ENCODE measurements at places on chromosomes 4 and X.

DNA sequence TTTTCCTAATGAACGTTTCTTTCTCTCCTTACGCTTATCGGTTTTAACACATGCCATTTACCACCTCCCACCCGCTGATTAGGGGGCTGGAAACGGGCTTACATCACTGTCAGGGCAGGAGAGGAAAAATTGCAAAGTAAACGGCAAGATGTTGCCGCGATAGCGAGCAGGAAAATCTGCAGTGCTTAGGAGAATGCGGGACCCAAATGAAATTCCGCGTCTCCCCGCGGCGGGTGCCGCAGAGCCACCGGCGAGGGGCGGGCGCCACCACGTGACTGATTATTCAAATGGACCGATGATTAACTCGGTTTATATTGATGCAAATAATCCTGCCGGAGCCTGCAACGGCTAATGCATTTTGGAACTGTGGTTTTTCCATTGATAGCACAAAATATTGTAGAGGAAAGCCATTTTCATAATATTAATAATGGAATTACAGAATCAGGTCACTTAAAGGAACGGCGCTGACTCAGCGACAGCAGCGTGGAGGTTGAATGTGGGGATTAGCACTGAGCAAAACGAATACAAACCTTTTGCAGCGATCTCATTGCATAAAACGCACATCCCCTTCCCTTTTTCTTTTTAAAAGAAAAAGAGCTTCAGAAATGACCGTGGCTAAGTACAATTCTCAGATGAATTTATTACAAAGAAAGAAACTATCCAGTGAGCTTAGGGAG lies 224.2 kb downstream of the STIM2 start:
- DNase-seq: no peak

DNA sequence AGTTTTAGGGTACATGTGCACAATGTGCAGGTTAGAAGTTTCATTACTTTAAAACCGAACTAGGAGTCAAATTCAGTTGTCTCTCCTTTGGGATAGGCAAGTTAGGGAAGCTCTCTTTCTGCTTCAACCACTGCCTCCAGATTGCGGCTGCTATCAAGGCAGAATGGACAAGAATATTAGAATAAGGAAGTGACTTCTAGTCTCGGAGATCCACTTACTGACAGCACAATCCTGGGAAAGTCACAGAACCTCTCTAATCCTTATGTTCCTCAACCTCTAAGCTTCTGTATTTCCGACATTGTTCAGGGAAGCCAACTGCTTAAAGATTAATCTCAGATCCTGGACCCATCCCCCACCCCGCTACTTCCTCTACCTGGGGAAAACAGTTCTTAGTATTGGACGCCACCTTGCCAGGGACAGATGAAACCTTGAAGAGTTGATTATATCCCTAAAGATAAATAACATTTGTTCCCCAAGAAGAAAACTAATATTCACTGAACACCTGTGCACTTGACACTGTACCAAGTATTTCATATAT lies 2.1 kb downstream of the NUP62CL start:
- DNase-seq: no peak

- DNase-seq: no peak
Measured at GRCh38 chrX:143017272-143017671, 8.5 kb upstream of the SPANXN4 start.

DNA sequence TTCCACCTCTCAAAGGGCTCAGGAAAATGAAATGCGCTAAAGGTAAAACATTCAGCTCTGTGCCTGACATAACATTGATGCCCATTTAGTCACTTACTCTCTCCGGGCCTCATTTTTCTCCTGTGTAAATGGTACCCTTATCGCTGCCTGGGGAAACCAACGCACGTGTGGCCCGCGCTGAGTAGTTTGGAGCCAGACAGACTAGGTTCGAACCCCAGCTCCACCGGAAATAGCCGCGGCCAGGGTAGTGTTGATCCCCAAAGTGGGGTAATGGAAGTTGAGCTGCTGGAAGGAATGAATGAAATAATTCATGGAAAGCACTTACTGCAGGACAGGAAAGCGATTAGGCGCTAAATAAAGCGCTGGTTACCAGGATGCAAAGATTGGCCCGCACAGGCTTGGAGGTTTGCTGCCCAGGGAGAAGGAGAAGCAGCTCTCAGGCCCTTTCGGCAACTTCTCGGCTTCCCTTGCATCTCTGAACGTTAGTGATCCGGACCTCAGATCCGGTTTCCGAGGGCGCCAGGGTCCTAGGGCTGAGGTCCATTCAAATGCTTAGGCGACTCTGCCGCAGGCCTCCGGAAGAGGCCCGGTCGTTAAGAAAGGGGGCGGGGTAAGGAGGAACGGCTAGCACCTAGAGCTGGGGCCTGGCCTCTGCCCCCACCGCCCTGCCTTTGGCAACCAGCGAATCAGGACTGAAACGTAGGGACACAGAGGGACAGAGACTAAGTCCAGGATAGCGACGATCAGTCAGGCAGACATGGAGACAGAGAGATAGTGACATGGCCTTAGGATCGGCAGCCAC lies 13.3 kb downstream of the NKX3-2 start:
- DNase-seq: no peak

DNA sequence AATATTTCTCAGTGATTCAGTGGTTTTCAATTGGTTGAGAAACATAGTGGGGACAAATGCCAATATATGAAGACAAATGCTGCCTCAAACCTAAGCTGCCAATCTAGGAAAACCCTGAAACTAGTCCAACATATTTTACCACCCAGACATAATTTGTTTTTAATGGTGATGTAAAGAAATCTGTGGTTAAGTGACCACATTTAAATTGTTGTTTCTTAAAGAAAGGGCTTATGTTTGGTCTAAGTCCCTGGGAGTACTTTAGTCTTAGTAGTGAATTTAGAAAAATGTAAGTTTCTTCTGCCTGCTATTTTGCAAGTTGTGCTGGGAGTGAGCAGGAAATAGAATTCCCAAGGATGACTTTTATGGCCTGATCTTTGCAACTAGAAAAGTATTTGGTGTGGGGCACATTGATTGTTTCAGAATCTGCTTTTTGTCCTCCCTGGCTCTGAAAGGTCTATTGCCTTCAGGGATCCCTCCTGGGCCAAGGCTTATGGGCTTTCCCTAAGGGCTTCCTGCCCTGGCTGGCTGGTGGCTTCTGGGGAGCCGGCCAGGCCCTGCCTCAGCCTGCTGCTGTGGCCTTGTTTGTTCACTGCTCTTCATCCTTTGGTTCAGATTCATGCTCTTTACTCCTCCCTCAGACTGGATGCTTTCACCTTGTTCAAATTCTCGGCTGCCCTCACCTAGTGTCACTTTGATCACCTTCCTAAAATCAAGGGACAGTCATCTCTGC lies 169.8 kb upstream of the JADE1 start:
- DNase-seq: no peak

DNA sequence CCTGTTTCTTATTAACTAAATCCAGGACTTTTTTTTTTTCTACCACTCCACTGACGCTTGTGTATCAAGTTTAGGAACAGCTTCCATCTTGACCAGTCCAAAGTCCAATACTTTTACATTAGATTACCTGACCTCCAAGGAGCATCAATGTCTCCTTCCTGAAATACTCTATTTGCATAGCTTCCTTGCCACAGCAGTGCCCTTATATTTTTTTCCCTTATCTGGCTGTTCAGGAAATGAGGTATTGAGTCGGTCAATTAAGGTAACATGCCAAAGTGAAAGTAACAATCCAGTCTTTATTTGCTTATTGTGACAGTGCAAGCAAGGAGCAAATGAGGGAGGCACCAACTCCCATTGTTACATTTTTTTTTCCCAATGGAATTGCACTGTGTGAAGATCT lies 730.8 kb upstream of the NDST4 start:
- DNase-seq: no peak

DNA sequence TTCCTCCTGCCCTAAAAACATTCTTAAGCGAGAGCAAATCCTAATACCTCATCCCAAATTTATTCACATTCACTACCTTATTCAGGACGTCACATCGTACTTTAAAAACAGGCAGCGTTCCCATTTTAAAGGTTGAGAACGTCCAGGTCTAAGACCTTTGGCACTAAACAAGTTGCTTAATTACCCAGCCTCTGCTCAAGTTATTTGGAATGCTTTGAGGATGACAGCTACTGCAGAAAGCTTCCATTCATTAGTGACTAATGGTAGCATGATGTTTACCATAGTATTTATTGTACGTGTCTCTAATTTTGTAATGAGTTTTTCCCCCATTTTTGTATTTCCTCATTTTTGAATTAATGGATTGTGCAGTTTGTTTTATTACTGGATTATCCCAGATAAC lies 1.5 kb downstream of the USP38 start:
- no peak for DNase-seq

GRCh38 chr4:76326515-76326914 lies 20.0 kb downstream of the STBD1 start:
- DNase-seq: no peak

DNA sequence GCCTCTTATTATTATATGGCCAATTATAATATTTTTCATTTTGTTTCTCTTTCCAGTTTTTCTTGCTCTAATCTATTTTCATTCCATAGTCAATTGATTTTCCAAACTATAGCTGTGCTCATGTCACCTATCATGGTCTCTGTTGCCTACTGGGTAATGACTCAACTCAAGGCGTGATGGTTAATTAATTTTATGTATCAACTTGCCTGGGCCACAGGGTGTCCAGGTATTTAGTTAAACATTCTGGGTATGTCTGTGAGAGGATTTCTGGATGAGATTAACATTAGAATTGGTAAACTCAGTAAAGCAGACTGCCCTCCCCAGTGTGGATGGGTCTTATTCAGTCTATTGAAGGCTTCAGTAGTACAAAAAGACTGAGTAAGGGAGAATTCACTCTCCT lies 9.9 kb downstream of the FHIP1A start:
- no peak for DNase-seq

DNA sequence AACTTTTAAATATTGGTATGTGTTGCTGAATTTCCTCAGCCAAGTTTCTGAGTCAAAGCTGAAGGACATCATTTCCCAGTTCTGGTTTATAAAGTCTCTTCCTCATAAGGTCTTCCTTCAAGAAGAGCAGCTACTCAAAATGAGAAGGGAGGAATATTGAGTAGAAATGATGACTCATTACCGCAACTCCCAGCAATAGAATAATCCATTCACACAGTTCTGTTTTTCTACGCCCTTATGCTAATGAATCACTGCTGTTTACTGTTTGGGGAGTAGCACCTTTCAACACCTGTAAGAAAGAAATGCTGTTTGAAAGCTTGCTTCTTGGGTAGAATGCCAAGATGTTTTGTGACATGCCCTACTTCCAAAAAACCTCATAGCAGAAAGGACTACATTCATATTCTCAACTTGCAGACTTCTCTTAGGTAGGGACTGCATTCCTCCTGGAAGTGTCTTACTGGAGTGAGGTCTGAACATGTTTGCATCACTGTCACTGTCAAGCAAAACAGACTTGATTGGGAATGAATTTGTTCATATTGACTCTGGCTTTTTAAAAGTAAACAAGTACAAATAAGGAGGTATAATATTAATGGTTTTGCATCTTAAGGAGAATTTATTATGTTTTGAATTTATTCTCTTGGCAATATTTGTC lies 147.2 kb upstream of the BANK1 start:
- DNase-seq: no peak

GRCh38 chrX:88613338-88613737 lies 133.7 kb upstream of the CPXCR1 start:
- DNase-seq: no peak
